Breast epithelium (tissue), 4 donors: ENCODE measurements at places on chromosomes 5 and 9. TPM values are rescaled to one million over a fixed set of nuclear protein-coding genes. Genes with fewer than 3 reads are reported as not detected.
A peak's percentile ranks its signal among the peaks of the same experiment; 100 is the strongest.

GRCh38 chr9:126700903-126701812, 87.4 kb downstream of the LMX1B start:
- H3K4me3 ChIP-seq = no peak overlapping the region
- H3K36me3 ChIP-seq = no peaks in the 10 kb centered on the region
- H3K4me1 ChIP-seq = peaks cover 4% of the 10 kb centered on the region
- no peak for DNase-seq
- no peaks in the 10 kb centered on the region for H3K27me3 ChIP-seq

GRCh38 chr5:91850031-91850430, 466.9 kb upstream of the ARRDC3 start:
- no peaks in the 10 kb centered on the region for H3K4me1 ChIP-seq
- H3K4me3 ChIP-seq = no peak overlapping the region
- no peaks in the 10 kb centered on the region for H3K36me3 ChIP-seq

GRCh38 chr5:38607930-38608564, 51.6 kb upstream of the LIFR start:
- H3K27ac ChIP-seq = no peak overlapping the region
- no peak overlapping the region for H3K4me3 ChIP-seq
- no peaks in the 10 kb centered on the region for H3K36me3 ChIP-seq
- no peaks in the 10 kb centered on the region for H3K27me3 ChIP-seq
- no peaks in the 10 kb centered on the region for H3K4me1 ChIP-seq
- no peak for DNase-seq

- H3K4me3 ChIP-seq = no peak overlapping the region
- H3K27me3 ChIP-seq = no peaks in the 10 kb centered on the region
- no peaks in the 10 kb centered on the region for H3K4me1 ChIP-seq
- no peak for DNase-seq
Observed at GRCh38 chr5:10106806-10107205, 142.9 kb downstream of the ATPSCKMT start.

- peaks cover 4% of the 10 kb centered on the region for H3K36me3 ChIP-seq
- DNase-seq = no peak
- no peaks in the 10 kb centered on the region for H3K27me3 ChIP-seq
- peak overlapping the region; percentile 55 for H3K27ac ChIP-seq
Observed at GRCh38 chr9:121353241-121354061, 16.6 kb downstream of the STOM start.

DNA sequence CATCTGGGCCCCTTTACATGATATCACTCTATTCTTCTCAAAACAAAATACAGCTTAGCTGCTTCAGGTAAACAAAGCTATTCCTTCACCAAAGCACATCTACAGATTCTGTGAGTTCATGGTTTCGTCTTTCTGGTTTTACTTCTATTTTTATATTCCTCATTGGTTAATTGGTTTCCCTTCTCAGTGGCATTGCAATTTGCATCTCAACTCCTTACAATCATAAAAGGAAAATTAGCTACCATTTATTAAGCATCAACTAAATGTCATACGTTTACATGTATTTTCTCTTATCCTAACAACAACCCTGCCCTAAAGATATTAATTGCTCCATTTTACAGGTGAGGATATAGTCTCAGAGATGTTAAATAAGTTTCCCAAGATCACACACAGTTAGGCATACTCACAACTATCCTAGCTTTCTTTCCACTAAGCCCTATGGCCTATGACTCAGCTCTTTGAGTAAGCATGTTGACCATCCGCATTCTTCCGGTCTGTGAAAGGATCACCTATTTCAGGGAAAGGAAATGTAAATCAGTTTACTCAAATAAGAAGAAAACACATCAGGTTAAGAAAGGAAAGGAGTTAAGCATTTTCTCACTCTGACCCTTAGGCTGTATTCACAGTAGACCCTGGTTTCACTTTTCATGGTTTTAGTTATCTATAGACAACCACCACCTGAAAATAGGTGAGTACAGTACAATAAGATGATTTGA, 146.1 kb downstream of the CAAP1 start:
- H3K27me3 ChIP-seq = no peaks in the 10 kb centered on the region
- DNase-seq = no peak
- no peaks in the 10 kb centered on the region for H3K4me1 ChIP-seq
- H3K4me3 ChIP-seq = no peak overlapping the region
- H3K36me3 ChIP-seq = no peaks in the 10 kb centered on the region

- no peaks in the 10 kb centered on the region for H3K27me3 ChIP-seq
- no peak for DNase-seq
- H3K36me3 ChIP-seq = no peaks in the 10 kb centered on the region
- H3K27ac ChIP-seq = no peak overlapping the region
- no peak overlapping the region for H3K4me3 ChIP-seq
- H3K4me1 ChIP-seq = no peaks in the 10 kb centered on the region
Observed at GRCh38 chr9:128747241-128747640, 23.3 kb upstream of the ZDHHC12 start.

- DNase-seq = no peak
- H3K36me3 ChIP-seq = no peaks in the 10 kb centered on the region
- no peak overlapping the region for H3K4me3 ChIP-seq
- H3K27ac ChIP-seq = no peak overlapping the region
- no peaks in the 10 kb centered on the region for H3K27me3 ChIP-seq
Observed at GRCh38 chr5:97107318-97107717, 35.1 kb downstream of the LIX1 start.

DNA sequence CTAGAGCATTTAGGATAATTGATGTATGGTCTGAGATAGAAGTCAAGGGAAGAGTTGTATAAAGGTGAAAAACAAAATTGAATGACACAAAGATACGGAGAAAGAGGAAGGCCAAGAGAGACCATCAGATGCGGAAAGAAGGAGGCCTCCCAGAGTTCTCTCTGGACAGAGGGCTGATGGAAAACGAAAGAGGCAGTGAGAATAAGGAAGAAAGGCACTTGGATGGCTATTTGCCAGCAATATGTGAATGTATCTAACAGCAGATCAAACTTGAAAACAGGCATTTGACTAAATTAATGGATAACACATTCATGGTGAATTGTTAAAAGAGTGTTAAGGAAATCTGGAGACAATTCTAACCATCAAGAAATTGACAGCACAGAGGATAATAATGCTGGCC, 2.4 kb upstream of the DOCK8 start:
- H3K27ac ChIP-seq = peak overlapping the region; percentile 85
- no peaks in the 10 kb centered on the region for H3K36me3 ChIP-seq
- H3K4me3 ChIP-seq = no peak overlapping the region
- no peaks in the 10 kb centered on the region for H3K27me3 ChIP-seq
- peaks cover 2% of the 10 kb centered on the region for H3K4me1 ChIP-seq

DNA sequence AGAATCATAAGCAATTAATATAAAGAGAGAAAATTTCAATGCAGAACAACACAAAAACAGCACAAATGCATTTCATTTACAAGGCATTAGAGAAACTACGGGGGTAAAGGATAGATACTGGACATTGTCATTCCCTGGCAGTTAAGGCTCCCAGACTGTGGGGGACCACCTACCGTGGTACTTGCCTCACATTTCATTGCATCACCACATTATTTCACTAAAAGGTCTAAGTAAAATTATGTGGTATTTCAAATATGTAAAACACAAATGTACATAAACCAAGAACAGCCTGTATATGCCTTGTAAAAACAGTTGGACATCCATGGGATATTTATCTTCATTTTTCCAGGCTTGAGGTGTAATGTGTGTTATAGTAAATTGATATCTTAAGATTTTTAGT, 571.2 kb upstream of the ZNF462 start:
- H3K4me1 ChIP-seq = no peaks in the 10 kb centered on the region
- DNase-seq = no peak
- no peak overlapping the region for H3K27ac ChIP-seq
- no peak overlapping the region for H3K4me3 ChIP-seq
- no peaks in the 10 kb centered on the region for H3K36me3 ChIP-seq
- H3K27me3 ChIP-seq = no peaks in the 10 kb centered on the region

GRCh38 chr5:40834391-40834848, 602 bp downstream of the RPL37 start:
- H3K4me3 ChIP-seq = peak overlapping the region; percentile 75
- DNase-seq = no peak
- peak overlapping the region; percentile 97 for H3K27ac ChIP-seq
- no peaks in the 10 kb centered on the region for H3K36me3 ChIP-seq
- H3K4me1 ChIP-seq = no peaks in the 10 kb centered on the region
- H3K27me3 ChIP-seq = no peaks in the 10 kb centered on the region

DNA sequence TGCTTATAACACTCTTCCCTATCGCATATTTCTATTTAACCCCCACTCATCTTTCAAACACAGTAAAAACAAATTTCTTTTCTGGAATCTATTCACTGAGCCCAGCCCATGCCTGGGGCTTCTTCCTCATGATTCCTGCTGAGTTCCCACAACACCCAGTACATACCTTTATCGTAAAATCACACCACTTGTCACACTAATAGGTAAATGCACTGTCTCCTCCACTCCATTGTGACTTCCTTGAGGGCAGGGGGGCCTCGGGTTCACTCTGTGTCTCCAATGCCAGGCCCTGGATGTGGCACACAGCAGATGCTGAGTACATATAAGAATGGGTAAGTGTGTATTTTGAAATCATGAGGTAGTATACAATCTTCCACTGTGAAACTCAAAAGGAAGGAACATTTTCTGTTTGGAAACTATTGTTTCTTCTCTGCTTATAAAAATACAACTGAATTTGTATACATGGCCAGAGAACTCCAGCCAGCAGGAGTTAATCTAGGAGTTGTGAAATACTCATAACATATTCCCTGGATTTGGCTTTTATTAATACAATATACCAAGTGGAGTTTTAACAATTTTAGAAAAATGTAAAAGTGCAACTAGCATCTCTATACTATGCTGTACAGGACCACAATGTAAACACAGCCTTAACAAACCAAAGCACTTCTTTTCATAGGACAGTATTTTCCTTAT, 7.2 kb downstream of the PLK2 start:
- H3K4me3 ChIP-seq = no peak overlapping the region
- peaks cover 9% of the 10 kb centered on the region for H3K36me3 ChIP-seq
- no peak for DNase-seq
- H3K4me1 ChIP-seq = peaks cover 8% of the 10 kb centered on the region

- H3K4me3 ChIP-seq = no peak overlapping the region
- peak overlapping the region; percentile 76 for H3K27ac ChIP-seq
- no peak for DNase-seq
Observed at GRCh38 chr5:67971971-67972821, 243.4 kb upstream of the PIK3R1 start.

DNA sequence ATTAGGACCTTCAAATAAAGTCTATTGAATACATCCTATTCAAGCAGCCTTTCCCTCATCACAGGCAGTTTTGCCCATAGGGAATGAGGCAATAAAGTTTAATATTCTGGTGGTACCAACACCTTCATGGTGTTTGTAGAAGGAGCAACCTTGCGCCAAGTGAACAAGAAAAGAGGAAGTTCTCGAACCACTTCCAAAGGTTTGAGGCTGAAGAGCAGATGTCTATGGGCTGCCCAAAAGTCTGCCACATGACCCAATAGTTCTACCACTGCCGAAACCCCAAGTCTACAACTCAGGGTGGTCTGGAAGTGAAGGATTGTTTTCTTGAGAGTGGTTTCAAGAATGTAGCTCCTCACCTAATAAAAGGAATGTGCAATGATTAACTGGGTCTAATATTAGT, 123.1 kb downstream of the NPR3 start:
- H3K27ac ChIP-seq = no peak overlapping the region
- H3K36me3 ChIP-seq = no peaks in the 10 kb centered on the region
- no peak overlapping the region for H3K4me3 ChIP-seq
- DNase-seq = no peak
- no peaks in the 10 kb centered on the region for H3K4me1 ChIP-seq

- no peak overlapping the region for H3K27ac ChIP-seq
- no peaks in the 10 kb centered on the region for H3K36me3 ChIP-seq
- peaks cover 5% of the 10 kb centered on the region for H3K4me1 ChIP-seq
Observed at GRCh38 chr9:34379334-34380033, 2.8 kb upstream of the MYORG start.

DNA sequence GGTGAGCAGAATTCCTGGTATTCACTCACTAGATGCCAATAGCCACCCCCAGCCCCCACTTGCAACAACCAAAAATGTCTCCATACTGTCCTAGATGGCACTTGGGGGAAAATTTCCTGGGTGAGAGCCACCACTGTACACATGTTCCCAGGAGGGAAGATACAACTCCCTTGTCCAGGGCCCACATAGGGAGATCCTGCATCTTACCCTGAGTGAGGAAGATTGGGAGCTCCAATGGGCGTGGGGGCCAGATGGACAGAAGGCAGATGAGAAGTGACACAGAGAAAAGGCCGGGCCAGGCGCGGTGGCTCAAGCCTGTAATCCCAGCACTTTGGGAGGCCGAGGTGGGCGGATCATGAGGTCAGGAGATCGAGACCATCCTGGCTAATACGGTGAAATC, 12.3 kb upstream of the IPPK start:
- no peaks in the 10 kb centered on the region for H3K36me3 ChIP-seq
- H3K27me3 ChIP-seq = no peaks in the 10 kb centered on the region
- H3K4me3 ChIP-seq = no peak overlapping the region
- H3K27ac ChIP-seq = no peak overlapping the region
- no peaks in the 10 kb centered on the region for H3K4me1 ChIP-seq

GRCh38 chr9:133227242-133227860, 18.3 kb upstream of the OBP2B start:
- H3K4me1 ChIP-seq = no peaks in the 10 kb centered on the region
- no peaks in the 10 kb centered on the region for H3K36me3 ChIP-seq
- H3K27ac ChIP-seq = no peak overlapping the region
- no peak for DNase-seq
- H3K4me3 ChIP-seq = no peak overlapping the region

- no peaks in the 10 kb centered on the region for H3K4me1 ChIP-seq
- no peak for DNase-seq
- peaks cover 3% of the 10 kb centered on the region for H3K27me3 ChIP-seq
- H3K36me3 ChIP-seq = no peaks in the 10 kb centered on the region
- no peak overlapping the region for H3K27ac ChIP-seq
Observed at GRCh38 chr5:95241161-95241560, 43.7 kb downstream of the MCTP1 start.

DNA sequence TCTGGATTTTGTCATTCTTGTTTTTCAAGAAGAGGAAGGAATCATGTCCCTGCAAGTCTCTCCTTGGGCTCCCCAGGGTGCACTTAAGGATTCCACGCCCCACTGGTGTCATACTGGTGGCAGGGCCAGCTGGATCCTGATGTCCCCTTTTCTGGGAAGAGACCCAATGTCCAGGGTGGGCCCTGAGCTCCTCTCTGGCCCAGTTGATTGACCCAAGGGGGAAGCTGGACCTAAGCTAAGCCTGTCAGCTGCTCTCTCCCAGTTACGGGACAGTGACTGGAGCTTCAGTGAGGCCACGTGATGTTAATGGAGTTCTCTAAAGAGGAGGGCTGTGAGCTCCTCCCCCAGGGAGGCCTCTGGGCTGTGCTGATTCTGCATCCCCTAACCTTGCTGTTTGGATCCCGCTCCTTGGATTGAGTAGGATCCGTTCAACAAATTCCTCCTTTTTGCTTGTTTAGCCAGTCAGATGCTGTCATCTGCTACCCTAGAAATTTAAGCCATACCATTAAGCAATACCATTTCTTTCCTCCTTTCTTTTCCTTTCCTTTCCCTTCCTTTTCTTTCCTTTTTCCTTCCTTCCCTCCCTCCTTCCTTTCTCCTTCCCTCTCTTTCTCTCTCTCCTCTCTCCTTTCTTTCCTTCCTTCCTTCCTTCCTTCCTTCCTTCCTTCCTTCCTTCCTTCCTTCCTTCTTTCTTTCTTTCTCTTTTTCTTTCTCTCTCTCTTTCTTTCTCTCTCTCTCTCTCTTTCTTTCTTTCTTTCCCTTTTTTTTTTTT, 17.2 kb downstream of the NKX2-5 start:
- H3K36me3 ChIP-seq = no peaks in the 10 kb centered on the region
- H3K27me3 ChIP-seq = no peaks in the 10 kb centered on the region
- no peak overlapping the region for H3K4me3 ChIP-seq

The GAS1 gene
- 99.9 TPM for total RNA-seq

The SLC34A3 gene
- not detected for total RNA-seq

The TBCA gene
- 109 TPM for total RNA-seq

The FOXI1 gene
- 1.3 TPM for total RNA-seq

The LHX3 gene
- total RNA-seq = not detected

The THBS4 gene
- 6.0 TPM for total RNA-seq

The GOLM1 gene
- 45.6 TPM for total RNA-seq
